ENCODE measurements at places on chromosomes 13 and 19.

DNA sequence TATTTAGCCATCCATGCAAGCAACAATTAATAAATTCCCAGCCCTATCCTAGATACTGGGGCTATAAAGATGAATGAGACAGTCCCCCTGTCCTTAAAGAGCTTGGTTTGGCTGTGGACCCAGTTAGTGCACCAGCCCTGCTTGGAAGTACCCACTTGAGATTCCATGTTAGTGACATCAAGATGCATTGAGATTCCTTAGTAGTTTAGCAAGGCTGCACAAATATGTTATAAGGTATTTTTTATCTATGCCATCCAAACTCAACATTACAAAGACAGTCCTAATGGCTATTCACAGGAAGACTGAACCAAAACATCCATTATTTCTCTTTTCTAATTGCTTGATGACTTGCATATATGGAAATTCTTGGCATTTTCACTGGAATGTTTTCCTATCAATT lies 48.8 kb upstream of the RAP2A start:
- DNase-seq, result no peak

- no peak for DNase-seq
Observed at GRCh38 chr19:14772467-14772866, 5.9 kb downstream of the ADGRE2 start.

- DNase-seq, result no peak
Observed at GRCh38 chr19:13974073-13974472, 21.8 kb downstream of the DCAF15 start.

- DNase-seq, result no peak
Observed at GRCh38 chr13:95677564-95678266, 776 bp downstream of the DNAJC3 start.

DNA sequence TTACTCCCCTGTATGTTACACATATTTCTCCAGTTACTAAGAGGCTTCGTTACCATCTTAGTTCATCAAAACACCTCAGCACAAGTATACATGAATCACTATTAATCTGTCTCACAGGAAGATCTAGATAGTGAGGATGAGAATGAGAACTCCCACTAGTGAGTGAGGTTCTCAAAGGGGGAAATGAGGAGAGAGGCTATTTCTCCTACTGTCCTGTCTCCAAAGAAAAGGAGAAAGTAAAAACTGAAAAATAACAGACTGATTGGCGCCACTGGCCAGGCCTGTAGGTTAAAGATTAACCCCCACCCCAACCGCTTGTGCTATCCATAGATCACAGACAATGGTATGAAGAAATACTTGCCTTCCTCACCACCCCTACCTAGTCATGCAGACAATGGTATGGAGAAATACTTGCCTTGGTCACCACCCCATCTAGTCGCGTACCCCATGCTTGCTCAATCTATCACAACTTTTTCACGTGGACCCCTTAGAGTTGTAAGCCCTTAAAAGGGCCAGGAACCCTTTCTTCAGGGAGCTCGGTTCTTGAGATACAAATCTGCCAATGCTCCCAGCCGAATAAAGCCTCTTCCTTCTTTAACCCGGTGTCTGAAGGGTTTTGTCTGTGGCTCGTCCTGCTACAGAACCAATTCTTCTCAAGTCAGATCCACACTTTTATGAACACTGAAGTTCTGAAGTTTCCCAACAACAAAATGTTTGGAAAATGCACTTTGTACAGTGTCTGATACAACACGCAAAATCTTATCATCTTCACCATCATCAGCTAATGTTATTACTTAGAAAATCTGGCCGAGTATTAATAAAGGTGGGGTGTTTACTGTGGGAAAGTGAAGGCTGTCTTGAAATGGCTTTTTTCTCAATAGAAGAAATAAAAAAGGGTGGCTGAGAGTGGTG lies 598.1 kb downstream of the UQCRFS1 start:
- DNase-seq, result no peak

DNA sequence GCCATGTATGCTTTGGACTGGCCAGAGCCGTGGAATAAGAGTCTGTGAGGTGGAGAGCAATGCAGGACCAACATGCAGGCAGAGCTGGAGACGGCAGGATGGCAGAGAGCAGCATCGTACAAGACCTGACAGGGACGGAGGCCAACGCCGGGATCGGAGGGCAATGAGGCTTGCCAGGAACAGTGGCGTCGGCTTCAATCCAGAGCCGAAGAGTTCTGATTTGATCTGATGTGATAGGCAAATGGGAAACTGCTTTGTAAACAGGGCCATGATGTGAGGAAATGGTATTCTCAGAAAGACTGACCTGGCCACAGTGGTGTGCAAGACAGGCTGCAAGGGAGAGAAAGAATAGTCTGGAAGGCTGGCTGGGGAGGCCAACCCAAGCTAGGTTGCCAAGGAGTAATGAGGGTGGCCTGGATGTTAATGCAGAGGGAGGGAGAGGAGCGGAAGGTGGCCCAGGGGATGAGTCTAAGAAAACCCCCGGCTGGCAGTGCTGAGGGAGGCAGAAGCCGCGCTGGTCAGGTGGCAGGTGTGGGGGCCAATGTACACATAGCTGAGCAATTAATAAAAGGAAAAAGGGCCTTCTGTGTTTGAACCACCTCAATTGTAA lies 26.7 kb downstream of the RCBTB2 start:
- DNase-seq, result no peak

GRCh38 chr19:6925386-6925785 lies 38.0 kb downstream of the ADGRE1 start:
- no peak for DNase-seq

- DNase-seq, result no peak
Observed at GRCh38 chr19:54201980-54202379, 1.3 kb downstream of the RPS9 start.

GRCh38 chr19:13281567-13282291 lies 131.5 kb downstream of the IER2 start:
- no peak for DNase-seq

DNA sequence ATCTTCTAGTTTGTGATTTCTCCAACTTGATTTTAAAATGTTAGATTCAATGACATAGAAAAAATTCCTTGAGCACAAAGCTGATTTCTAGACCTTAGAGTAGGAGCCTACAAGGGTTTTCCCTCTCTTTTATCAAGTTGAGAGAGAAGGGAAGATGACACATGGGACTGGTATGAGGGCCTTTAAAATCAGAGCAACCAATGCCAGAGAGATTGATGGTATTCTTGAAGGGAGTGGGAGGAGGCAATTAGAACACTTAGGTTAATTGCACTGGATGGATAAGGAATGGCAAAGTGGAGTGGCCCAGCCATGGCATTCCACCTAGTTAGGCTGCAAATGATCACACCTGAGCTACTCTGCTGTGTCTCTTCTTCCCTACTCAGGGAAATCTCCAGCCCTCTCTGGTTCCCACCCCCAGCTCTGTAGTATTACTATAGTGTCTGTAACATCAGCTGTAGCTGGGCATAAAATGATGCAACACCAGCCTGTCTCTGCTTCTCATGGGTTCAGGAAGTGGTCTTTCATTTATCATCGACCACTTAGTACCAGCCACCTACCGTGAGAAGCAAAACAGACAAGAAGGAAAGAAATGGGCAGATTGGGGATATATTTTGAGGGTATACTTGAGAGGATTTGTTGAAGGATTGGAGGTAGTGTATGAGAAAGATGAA lies 333.6 kb downstream of the DLEU7 start:
- no peak for DNase-seq

GRCh38 chr13:73937441-73937840 lies 196.8 kb downstream of the KLF12 start:
- DNase-seq, result no peak

GRCh38 chr13:77530875-77531274 lies 4.6 kb upstream of the SCEL start:
- no peak for DNase-seq

DNA sequence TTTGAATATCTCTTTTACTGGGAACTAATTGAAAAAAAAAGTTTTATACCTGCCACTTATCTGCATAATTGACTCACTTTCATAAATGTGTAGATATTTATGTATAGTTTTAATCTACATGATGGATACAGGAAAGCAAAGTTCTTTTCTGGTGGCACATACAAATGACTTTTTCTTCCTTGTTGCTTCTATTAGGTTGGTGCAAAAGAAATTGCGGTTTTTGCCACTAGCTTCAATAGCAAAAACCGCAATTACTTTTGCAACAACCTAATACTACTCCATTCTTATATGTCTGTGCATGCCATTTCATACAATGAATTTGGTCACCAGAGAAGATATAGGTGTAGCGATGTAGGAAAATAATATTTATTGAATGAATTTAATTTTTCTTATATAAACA lies 344.5 kb upstream of the PCDH20 start:
- no peak for DNase-seq

DNA sequence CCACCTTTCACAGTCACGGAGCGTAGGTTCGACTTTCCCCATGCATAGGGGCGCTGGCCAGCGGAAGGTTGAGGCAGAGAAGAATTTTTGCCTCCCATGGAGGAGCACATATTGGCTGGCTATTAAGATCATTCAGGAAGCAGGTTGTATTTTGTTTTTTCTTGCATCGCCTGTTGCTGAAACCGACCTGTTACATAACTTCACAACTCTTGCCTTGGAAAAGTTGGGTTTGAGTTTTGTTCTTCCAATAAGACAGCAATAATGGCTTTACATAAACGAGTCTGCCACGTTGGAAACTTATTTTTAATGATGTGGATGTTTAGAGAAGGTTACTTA lies 1.4 kb downstream of the UPF1 start:
- DNase-seq, result no peak

DNA sequence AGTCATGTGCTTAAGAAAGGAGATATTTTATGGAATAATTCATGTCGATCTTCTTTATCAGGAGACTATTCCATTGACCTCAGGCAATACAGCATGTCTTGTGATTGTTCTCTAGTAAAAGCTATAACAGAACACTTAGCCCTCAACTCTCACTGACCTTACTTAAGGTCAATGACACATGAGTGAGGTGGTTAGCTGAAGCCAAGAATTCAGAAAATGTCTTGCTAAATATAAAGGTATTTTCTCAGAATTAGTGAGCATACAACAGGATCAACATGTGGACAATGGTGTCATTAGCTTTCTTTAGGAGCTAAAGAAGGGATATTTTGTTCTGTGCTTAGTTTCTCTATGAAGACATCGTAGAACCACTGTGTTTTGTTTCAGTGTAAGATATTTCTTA lies 1730.4 kb upstream of the SLC10A2 start:
- no peak for DNase-seq

DNA sequence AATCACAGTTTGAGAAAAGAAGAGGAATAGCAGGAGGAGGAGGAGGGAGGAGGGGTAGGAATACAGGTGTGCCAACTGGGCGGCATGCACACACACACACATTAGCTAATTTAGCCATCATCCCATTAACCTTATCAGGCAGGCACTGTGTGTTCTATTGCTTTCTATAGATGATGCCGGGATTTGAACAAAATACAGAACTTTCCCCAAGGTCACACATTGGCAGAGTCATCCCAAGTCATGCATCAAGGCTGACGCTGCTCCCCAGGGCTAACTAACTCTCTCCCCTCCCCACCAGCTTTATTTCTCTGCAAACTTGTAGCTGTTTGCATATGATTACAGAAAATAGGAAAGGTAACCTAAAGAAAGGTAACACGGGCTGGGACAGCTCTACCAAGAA lies 83.0 kb downstream of the NUFIP1 start:
- DNase-seq, result no peak

DNA sequence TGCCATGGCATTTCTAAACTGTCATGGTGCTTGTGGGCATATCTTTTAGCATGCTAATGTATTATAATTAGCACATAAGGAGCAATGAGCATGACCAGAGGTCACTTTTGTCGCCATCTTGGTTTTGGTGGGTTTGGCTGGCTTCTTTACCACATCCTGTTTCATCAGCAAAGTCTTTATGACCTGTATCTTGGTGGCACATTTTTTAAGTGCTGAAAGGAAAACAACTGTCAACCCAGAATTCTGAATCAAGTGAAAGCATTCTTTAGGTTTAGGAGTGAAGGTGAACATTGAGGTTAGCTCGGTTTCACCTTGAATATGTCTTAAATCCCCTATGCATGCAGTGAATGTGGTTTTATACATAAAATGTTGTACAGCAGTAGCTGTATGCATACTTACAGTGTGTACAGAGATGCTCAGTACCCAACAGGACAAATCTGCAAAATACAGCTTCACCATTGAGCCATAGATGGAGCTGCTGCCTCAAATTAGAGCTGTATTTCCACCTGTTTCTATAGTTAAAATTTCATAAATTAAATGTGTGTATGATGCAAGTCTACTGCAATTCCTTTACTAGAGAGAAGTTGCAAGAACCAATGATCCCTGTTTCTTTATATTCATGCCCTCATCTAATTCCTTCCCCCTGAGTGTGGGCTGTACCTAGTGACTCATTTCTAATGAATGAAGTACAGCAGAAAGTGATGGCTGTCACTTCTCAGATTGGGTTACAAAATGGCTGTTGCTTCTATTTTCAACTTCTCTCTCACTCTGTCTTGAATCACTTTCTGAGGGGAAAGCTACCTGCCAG lies 25.2 kb upstream of the IGSF23 start:
- no peak for DNase-seq

- no peak for DNase-seq
Observed at GRCh38 chr13:103410002-103410401, 343.8 kb upstream of the SLC10A2 start.

DNA sequence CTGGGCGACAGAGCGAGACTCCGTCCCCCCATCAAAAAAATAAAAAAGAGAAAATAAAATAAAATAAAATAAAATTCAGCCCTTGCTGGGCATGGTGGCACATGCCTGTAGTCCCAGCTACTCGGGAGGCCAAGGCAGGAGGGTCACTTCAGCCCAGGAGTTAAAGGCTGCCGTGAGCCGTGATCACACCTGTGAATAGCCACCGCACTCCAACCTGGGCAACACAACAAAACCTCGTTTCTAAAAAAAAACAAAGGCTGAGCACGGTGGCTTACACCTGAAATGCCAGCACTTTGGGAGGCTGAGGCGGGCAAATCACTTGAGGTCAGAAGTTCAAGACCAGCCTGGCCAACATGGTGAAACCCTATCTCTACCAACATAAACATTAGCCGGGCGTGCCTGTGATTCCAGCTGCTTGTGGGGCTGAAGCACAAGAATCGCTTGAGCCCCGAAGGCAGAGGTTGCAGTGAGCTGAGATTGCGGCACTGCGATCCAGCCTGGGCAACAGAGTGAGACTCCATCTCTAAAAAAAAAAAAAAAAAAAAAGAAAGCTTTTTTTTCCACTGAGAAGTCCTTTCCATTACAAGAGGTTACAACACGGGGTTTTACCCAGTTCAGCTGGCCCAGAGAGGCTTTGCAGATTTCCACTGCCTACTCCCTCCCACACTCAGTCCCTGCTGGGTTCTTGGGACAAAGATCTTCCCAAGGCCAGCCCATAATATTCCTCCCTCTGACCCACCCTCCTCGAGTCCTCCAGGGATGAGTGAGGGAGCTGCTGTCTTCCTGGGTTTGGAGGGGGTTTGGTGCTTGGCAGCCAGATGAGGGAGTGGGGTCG lies 6.4 kb downstream of the ANGPTL4 start:
- DNase-seq, result no peak

GRCh38 chr19:3620145-3620816 lies 6.3 kb downstream of the CACTIN start:
- no peak for DNase-seq

DNA sequence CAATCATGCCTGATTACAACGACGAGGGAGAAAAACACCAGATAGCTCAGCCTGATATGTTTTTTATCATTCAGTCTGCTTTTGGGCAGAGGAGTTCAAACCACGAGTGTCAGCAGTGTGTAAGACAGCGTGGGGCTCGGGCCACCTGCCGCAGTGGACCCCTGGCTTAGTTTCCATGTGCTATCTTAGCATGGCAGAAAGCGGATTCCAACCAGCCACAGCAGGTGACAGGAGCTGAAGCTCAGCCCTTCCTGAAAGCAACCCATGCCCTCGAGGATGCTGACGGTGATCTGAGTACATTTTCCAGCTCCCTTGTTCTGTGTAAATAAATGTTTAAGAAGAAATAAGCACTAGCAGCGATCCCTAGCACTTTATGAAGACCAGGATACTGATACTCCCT lies 32.2 kb upstream of the MBNL2 start:
- no peak for DNase-seq

Measured in effector memory CD8-positive, alpha-beta T cell (primary cell).